ENCODE measurements at places on chromosomes 7 and 10. TPM values are rescaled to one million over a fixed set of nuclear protein-coding genes. Genes with fewer than 3 reads are reported as not detected.

- H3K27me3 ChIP-seq: no peaks in the 10 kb centered on the region
- H3K4me1 ChIP-seq: no peaks in the 10 kb centered on the region
- no peak overlapping the region for H3K4me3 ChIP-seq
- H3K27ac ChIP-seq: no peak overlapping the region
- H3K36me3 ChIP-seq: no peaks in the 10 kb centered on the region
Observed at GRCh38 chr7:15086131-15086611, 183.6 kb upstream of the DGKB start.

Gene ANXA8
- total RNA-seq: 0.22 TPM

GRCh38 chr10:104002911-104003310 is 36.0 kb downstream of the SLK start:
- peaks cover 21% of the 10 kb centered on the region for H3K36me3 ChIP-seq
- no peak overlapping the region for H3K27ac ChIP-seq
- H3K4me1 ChIP-seq: no peaks in the 10 kb centered on the region
- no peak for DNase-seq
- no peaks in the 10 kb centered on the region for H3K27me3 ChIP-seq

Gene CPA5
- not detected for total RNA-seq

GRCh38 chr10:80196270-80196949 is 8.9 kb downstream of the ANXA11 start:
- no peak overlapping the region for H3K4me3 ChIP-seq
- no peak overlapping the region for H3K27ac ChIP-seq
- no peak for DNase-seq
- H3K27me3 ChIP-seq: no peaks in the 10 kb centered on the region
- H3K4me1 ChIP-seq: peaks cover 4% of the 10 kb centered on the region

GRCh38 chr10:122348935-122349361 is 25.6 kb upstream of the PLEKHA1 start:
- peaks cover 29% of the 10 kb centered on the region for H3K36me3 ChIP-seq
- no peak overlapping the region for H3K4me3 ChIP-seq
- no peaks in the 10 kb centered on the region for H3K27me3 ChIP-seq
- no peak overlapping the region for H3K27ac ChIP-seq

GRCh38 chr10:121608469-121609190 is 10.4 kb upstream of the FGFR2 start:
- DNase-seq: peak; percentile 81
- H3K4me1 ChIP-seq: no peaks in the 10 kb centered on the region
- H3K27ac ChIP-seq: no peak overlapping the region

DNA sequence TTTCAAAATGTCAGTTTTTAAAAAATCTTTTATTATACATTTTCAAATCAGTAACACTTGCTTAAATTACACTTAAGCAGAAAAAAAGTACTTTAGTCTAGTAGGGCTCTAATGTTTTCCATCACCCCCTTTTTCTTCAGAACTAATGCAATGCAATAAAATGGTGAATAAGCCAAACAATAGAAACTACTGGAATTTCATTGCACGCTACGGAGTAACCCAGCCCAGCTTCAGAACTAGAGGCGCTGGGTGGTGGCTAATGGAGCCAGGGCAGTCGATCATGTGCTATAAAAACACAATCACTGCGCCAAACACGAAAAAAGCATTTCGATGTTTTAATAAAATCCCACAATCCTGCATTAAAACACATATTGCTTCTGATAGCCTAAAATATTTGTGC is 59.9 kb upstream of the ODAD2 start:
- no peak overlapping the region for H3K27ac ChIP-seq
- no peak for DNase-seq
- H3K36me3 ChIP-seq: peaks cover 8% of the 10 kb centered on the region
- H3K27me3 ChIP-seq: no peaks in the 10 kb centered on the region
- H3K4me1 ChIP-seq: no peaks in the 10 kb centered on the region

Gene OPN4
- not detected for total RNA-seq

- peaks cover 4% of the 10 kb centered on the region for H3K4me1 ChIP-seq
- no peak for DNase-seq
- H3K27me3 ChIP-seq: no peaks in the 10 kb centered on the region
- H3K4me3 ChIP-seq: no peak overlapping the region
- no peak overlapping the region for H3K27ac ChIP-seq
- no peaks in the 10 kb centered on the region for H3K36me3 ChIP-seq
Observed at GRCh38 chr7:131795400-131795799, 239.0 kb upstream of the PODXL start.

- no peaks in the 10 kb centered on the region for H3K4me1 ChIP-seq
- no peak overlapping the region for H3K4me3 ChIP-seq
- no peaks in the 10 kb centered on the region for H3K36me3 ChIP-seq
- no peaks in the 10 kb centered on the region for H3K27me3 ChIP-seq
- H3K27ac ChIP-seq: no peak overlapping the region
Observed at GRCh38 chr10:13920465-13920864, 333.7 kb downstream of the PRPF18 start.

Gene CADPS2
- total RNA-seq: 8.1 TPM

DNA sequence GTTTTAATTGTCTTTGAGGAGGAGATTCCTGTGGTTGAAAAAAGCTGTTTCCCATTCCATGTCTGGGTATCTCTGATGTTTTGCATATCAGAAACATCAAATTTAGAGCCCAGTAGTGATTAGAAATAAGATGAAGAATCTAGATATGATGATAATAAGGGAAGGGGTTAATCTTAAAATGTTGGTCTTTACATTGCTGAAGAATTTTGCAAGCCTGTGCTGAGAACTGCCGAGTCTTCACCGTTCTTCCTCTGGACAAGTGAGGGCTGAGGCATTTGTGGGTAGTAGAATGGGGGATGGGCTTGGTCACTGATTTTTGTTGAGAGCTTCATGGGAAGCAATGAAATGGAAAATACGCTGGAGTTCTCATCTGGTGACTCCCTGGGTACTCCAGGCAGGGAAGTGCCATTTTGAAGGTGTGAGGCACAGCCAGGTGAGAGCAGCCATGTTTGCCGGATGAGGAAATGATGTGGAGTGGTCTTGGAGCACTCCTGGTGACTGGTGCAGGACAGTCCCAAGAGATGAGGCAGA is 10.2 kb downstream of the TCF7L2 start:
- DNase-seq: no peak
- H3K27ac ChIP-seq: no peak overlapping the region
- H3K36me3 ChIP-seq: peaks cover 18% of the 10 kb centered on the region
- peak overlapping the region; percentile 31 for H3K4me3 ChIP-seq
- H3K27me3 ChIP-seq: no peaks in the 10 kb centered on the region

GRCh38 chr10:130016095-130016494 is 52.0 kb upstream of the EBF3 start:
- no peak overlapping the region for H3K4me3 ChIP-seq
- no peaks in the 10 kb centered on the region for H3K4me1 ChIP-seq
- DNase-seq: no peak
- H3K36me3 ChIP-seq: no peaks in the 10 kb centered on the region

DNA sequence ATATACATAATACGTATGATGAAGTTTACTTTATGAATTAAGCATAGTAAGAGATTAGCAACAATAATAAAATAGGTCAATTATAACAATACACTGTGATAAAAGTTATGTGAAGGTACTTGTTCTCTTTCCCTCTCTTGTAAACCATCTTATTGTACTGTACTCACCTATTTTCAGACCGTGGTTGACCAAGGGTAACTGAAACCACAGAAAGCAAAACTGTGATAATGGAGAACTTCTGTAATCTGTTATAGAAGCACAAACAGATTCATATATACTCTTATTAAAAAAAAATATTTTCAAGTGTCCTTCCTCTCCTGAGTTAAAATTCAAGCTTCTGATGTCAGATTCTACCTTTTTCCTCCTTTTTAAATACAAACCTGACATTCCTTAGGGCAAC is 1247.8 kb upstream of the SORCS1 start:
- no peaks in the 10 kb centered on the region for H3K27me3 ChIP-seq
- no peak overlapping the region for H3K4me3 ChIP-seq
- H3K36me3 ChIP-seq: no peaks in the 10 kb centered on the region
- no peak overlapping the region for H3K27ac ChIP-seq
- no peak for DNase-seq

DNA sequence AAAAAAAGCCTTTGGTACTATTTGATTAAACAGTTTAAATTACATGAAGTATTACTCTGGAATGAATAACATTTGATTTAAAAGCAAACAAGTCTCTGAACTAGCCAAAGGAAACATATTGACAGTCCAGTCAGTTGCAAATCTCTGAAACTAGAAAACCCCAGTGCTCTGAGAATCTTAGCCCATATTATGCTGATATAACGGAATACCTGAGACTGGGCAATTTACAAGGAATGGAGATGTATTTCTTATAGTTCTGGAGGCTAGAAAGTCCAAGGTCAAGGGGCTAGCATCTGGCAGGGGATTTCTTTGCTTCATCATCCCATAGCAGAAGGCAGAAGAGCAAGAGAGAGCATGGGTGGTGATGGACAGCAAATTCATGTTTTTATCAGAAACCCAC is 21.7 kb upstream of the FKBP9 start:
- DNase-seq: no peak
- H3K36me3 ChIP-seq: no peaks in the 10 kb centered on the region
- no peaks in the 10 kb centered on the region for H3K4me1 ChIP-seq
- no peak overlapping the region for H3K27ac ChIP-seq
- H3K4me3 ChIP-seq: no peak overlapping the region

Gene ZNF488
- total RNA-seq: 2.9 TPM

- H3K27me3 ChIP-seq: peaks cover 19% of the 10 kb centered on the region
- peaks cover 24% of the 10 kb centered on the region for H3K36me3 ChIP-seq
- no peaks in the 10 kb centered on the region for H3K4me1 ChIP-seq
- H3K4me3 ChIP-seq: no peak overlapping the region
Observed at GRCh38 chr7:50962962-50963374, 180.3 kb upstream of the GRB10 start.

Gene TMEM176B
- total RNA-seq: 0.85 TPM

Gene NRG3
- total RNA-seq: 1.6 TPM

- no peaks in the 10 kb centered on the region for H3K4me1 ChIP-seq
- DNase-seq: no peak
- H3K27me3 ChIP-seq: no peaks in the 10 kb centered on the region
- H3K4me3 ChIP-seq: no peak overlapping the region
Observed at GRCh38 chr10:74960670-74961069, 134.3 kb downstream of the KAT6B start.

DNA sequence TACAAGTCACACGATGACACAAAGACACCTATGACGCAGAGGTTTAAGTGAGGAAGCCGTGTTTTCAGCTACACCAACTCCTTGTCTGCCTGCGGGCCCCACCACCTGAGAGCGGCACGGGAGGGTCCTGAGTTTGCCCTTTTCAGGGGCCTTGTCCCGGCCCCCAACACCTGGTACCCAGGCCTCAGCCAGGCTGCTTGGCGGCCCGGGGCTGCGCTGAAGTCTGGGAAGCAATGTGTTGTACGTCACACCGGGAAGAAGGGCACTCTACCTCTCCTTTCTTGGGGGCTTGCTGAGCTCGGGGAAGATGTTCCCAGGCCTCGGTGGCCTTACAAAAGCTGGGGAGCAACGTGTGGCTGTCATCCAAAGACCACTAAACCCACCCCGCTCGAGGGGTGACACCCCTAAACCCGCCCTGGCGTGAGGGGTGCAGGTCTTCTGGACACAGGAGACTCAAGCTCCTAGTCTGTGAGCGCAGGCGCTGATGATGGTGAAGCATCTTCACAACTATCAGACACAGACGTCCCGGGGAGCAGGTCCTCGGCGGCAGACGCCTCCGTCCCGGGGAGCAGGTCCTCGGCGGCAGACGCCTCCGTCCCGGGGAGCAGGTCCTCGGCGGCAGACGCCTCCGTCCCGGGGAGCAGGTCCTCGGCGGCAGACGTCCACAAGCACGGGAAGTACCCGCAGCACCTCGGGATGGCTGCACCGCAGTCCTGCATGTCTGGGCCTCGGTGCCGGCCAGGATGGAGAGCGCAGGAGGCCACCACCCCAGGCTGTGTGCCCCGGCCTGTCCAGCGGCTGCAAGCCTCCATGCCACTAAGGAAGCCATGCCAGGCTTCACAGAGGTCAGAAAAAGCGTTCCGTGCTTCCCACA is 15.4 kb downstream of the CFAP46 start:
- H3K4me1 ChIP-seq: no peaks in the 10 kb centered on the region
- no peak for DNase-seq
- H3K36me3 ChIP-seq: no peaks in the 10 kb centered on the region
- no peak overlapping the region for H3K4me3 ChIP-seq
- H3K27ac ChIP-seq: no peak overlapping the region

GRCh38 chr7:70856901-70857630 is 274.9 kb upstream of the GALNT17 start:
- no peak overlapping the region for H3K4me3 ChIP-seq
- H3K36me3 ChIP-seq: peaks cover 17% of the 10 kb centered on the region
- no peaks in the 10 kb centered on the region for H3K27me3 ChIP-seq
- peaks cover 7% of the 10 kb centered on the region for H3K4me1 ChIP-seq
- H3K27ac ChIP-seq: peak overlapping the region; percentile 73

DNA sequence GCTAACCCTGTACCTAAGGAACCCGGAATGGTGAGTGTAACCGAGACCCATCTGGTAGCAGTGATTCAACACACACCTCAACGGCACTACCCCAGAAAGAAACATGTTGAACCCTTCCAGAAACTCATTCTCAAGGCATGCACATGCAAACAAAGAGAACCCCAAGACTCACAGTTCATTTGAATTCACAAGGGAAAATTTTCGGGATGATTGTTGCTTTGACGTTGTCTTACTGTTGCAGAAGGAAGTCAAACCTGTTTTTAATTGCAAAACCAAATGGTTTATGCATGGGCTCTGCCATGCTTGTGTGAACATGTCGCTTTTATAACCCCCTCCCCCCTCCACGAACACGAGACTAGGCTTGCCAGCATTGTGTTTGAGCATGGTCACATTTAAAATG is 539.7 kb downstream of the GATA3 start:
- no peaks in the 10 kb centered on the region for H3K4me1 ChIP-seq
- no peak overlapping the region for H3K27ac ChIP-seq
- no peaks in the 10 kb centered on the region for H3K36me3 ChIP-seq
- no peak for DNase-seq

Gene IRF5
- total RNA-seq: 0.74 TPM

Gene TMEM229A
- 0.46 TPM for total RNA-seq

- H3K36me3 ChIP-seq: peaks cover 18% of the 10 kb centered on the region
- no peak overlapping the region for H3K4me3 ChIP-seq
- no peak overlapping the region for H3K27ac ChIP-seq
- DNase-seq: no peak
- H3K4me1 ChIP-seq: no peaks in the 10 kb centered on the region
- H3K27me3 ChIP-seq: no peaks in the 10 kb centered on the region
Observed at GRCh38 chr10:63166742-63167258, 33.7 kb downstream of the NRBF2 start.

GRCh38 chr7:156998988-156999957 is 11.2 kb downstream of the MNX1 start:
- no peak for DNase-seq
- peak overlapping the region; percentile 61 for H3K4me3 ChIP-seq
- H3K27ac ChIP-seq: no peak overlapping the region

- H3K27ac ChIP-seq: no peak overlapping the region
- no peaks in the 10 kb centered on the region for H3K27me3 ChIP-seq
- no peaks in the 10 kb centered on the region for H3K4me1 ChIP-seq
- H3K36me3 ChIP-seq: peaks cover 2% of the 10 kb centered on the region
Observed at GRCh38 chr10:1550616-1551015, 186.7 kb downstream of the ADARB2 start.

Gene CLCN1
- total RNA-seq: 0.13 TPM

- H3K4me1 ChIP-seq: no peaks in the 10 kb centered on the region
- no peak overlapping the region for H3K4me3 ChIP-seq
- H3K27me3 ChIP-seq: no peaks in the 10 kb centered on the region
- peaks cover 3% of the 10 kb centered on the region for H3K36me3 ChIP-seq
Observed at GRCh38 chr10:113916053-113916452, 61.6 kb downstream of the NHLRC2 start.

Gene ZNF12
- 19.4 TPM for total RNA-seq

Gene RAB19
- total RNA-seq: 14.4 TPM

All from H9 (cell line).